ENCODE measurements at places on chromosomes 16 and 17. TPM values are rescaled to one million over a fixed set of nuclear protein-coding genes. Genes with fewer than 3 reads are reported as not detected.

DNA sequence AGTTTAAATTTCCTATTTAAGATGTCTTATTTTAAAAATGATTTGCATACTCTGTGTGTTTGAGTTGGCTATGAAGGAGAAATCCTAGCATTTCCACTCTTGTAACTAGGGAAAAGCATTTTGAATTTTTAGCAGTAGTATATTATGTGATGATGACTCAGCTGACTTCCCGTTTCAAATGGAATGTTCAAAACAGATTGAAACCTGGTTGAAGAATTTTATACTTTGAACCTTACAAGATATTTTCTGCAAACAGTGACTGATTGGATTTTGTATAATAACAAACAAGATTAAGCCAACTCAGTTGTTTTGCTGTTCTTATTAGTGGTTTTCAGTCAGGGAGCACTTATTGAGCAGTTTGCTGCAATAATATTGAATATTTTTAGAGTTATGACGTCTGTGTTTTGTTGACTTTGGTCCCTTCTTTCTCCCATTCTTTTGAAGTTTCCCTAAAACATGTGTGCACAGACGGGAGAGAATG, 8.0 kb downstream of the TNRC6A start:
- DNase-seq, result no peak

DNA sequence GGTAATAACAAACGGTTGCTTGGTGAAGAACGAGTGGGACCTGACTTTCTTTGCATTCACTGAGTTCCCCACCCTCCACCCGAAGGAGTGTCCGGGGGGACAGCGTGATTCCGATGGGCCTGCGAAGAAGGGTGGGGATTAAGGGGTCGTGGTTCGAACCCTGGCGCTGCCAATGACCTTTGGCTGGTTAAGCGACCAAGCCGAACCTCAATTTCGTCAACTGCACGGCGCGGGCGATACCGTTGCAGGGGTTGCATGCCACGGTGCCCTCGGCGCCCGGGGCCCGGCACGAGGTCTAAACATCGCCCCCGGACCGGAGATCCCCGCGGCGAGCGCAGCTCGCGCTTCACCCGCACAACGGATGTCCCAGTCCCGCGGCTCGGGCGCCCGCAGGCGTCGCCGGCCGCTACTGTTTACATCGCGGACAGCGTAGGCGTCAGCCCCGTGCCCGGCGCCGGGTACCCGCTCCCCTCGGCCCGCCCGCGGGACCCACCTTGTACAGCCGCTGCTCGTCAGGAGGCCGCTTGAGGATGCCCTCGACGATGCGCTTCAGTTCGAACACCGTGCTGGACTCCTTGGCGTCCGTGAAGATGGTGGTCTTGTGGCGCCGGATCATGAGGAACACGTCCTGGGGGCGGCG, 460 bp downstream of the ELOB start:
- no peak for DNase-seq

Gene TRAPPC1
- total RNA-seq, result 78.3 TPM

DNA sequence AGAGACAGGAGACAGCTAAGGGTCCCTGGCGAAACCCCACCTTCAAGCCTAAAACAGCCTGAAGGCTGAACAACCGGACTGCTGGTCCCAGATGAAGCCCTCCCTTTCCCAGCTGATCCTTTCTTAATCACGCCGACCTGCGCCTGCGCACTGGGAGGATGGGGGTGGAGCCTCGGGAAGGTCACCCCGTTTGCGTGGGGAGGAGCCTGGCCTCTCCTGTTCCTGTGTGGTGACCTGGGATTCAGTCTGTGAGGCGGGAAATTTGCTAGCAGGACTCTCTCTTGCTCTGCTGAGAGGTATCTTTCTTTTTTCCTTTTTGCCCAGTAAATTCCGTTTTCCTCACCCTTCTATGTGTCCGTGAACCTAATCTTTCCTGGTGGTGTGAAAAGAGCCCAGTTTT, 9.6 kb downstream of the FAM20A start:
- no peak for DNase-seq

DNA sequence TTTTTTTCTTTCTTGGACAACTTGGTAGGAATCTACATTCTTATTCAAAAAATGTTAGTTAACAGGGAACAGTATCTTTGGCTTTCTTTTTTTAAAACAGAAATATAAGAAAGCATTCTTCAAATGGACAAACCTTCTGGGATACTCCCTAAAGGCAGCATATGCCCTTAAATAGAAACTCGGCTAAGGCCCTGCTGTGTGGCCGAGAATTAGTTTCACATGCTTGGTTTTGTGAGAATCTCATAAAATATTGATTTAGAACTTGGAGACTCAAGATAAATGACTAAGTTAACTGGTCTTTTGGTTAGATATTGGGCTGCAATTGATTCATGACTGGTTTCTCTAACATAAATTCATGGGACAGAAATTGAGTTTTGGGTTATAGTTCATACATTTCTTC, 359.9 kb upstream of the XYLT1 start:
- no peak for DNase-seq

- DNase-seq, result no peak
Measured at GRCh38 chr16:54568906-54569807, 282.6 kb upstream of the IRX3 start.

Gene APOBR
- total RNA-seq, result 2.9 TPM

GRCh38 chr16:58030136-58030840, 4.7 kb downstream of the MMP15 start:
- no peak for DNase-seq

All from sciatic nerve (tissue), 2 donors.